ENCODE measurements at places on chromosomes 4 and X. TPM values are rescaled to one million over a fixed set of nuclear protein-coding genes. Genes with fewer than 3 reads are reported as not detected.

The GABRG1 gene
- total RNA-seq, result not detected

The DNAJB14 gene
- 59.3 TPM for total RNA-seq

The RAP1GDS1 gene
- 62.3 TPM for total RNA-seq

The MED12 gene
- 85.7 TPM for total RNA-seq
